ENCODE measurements at places on chromosomes 5 and 9.

- DNase-seq, result peak; percentile 11
These were observed 181.8 kb downstream of the CRB2 start for GRCh38 chr9:123537809-123538208.

DNA sequence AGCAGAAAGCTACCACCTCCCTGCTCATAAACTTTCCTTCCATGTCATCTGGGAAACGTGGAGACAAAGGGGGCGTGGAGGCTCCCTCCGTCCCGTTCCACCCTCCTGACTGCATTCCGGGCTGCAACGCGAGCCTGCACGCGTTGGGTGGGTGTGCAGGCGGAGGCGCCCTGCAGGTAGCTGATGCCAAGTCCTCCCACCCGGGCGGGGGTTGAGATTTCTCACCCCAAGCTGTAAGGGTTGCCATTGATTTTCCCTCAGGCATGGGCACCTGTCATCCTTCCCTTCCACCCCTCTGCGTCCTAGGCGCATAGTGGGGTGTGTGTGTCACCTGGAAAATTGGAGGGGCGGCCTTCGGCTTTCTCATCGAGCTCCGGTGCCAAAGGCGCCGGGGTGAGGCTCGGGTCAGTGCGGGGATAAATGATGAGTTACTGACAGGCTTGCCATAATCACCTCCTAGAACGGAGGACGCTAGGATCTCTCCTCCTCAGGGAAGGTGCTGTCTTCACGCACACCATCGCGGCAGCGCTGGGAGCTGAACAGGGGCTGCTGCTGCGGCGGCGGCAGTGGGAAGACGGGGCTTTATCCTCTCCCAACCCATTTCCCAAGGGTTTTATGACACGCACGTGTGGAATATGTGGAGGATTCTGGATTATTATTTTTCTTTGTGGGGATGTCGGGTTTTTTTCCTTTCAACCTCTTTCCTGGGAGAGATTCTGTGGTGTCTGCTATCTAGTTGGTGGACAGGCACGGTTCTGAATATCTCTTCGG, 973 bp downstream of the PLPPR1 start:
- no peak for DNase-seq

DNA sequence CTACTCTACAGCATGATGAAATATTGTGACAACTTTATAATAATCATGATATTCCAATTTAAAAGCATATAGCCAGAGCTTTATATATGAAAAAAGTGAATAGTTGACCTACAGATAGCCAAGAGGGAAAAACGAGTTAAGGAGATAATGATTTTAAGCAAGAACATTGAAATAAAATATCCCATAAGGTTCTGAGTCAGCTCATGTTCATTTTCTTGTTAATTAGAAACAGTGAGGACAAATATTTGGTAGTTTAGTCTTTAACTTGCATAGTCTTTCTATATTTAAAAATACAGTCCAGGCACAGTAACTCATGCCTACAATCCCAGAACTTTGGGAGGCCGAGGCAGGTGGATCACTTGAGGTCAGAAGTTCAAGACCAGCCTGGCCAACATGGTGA, 55.8 kb upstream of the CDH6 start:
- no peak for DNase-seq

DNA sequence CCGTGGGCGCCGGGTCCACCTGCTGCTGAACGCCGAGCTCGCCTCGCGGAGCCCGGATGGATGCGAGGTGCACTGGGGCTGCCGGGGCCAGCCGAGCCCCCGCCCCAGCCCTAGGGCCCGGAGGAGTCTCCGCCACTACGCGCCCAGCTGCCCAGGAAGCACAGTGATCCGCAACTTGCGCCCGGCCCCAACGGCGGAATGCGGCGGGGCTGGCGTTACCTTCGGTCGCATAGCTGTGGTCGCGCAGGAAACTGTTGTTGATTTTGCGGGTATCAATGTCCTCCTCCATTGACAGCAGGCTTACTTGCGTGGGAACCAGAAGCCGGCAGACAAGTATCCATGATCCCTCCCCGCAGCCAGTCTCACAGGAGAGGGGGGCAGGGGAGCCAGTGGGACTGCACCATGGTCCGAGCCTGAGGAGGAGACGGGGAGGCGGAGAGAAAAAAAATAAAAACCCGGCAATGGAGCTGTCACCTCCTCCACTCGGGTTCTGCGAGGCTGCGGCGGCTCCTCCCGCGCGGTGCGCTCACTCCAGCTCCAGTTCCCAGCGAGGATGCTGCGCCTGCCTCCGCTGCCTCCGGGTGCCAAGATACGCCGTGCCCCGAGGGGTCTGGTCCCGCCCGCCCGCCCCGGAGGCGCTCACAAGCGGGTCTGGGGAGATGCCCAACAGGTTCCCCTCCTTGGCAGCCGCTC, 628 bp downstream of the PPP2R2B start:
- no peak for DNase-seq

DNA sequence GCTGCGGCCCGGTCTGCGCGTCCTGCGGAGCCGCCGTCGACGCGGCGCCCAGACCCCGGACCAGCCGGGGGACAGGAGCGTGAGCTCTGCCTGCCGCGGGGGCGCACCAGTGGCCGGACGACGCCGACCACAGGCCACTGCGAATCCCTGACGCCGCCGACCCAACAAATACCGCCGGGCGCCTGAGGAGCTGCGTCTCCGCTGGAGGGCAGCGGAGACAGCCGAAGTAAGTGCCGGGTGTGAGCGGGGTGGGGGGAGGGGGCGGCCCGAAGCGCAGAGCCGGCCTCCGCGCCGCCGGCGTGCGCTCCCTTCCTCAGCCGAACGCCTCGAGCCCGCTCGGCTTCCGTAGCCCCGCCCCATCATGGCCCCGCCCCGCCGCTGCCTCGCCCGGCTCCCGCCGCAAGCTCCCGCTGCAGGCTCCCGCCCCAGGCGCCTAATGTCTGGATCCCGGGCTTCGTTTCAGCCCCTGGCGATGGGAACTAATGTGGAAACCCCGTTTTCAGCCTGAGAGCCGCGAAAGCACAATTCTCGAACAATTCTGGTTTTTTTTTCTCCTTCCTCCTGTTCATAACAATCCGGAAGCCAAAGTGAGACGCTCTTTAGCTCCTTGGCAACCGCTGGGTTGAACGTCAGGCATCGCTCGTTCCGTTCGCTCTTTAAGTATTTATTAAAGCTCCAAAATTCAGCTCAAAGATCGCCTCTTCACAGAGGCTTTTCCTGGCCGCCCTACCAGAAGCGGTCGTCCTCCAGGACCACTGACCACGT, at the start of gene RFK:
Gene RFK (minus strand): TSS at position 232 of the 765 bp plus-strand sequence. CDS start 255 bp downstream, outside the sequence.
- DNase-seq, result peak; percentile 95

- peak; percentile 73 for DNase-seq
These were observed 9.6 kb downstream of the TMOD1 start for GRCh38 chr9:97510797-97511654.

- DNase-seq, result no peak
These were observed 9.0 kb downstream of the HTR1A start for GRCh38 chr5:63953217-63953616.

DNA sequence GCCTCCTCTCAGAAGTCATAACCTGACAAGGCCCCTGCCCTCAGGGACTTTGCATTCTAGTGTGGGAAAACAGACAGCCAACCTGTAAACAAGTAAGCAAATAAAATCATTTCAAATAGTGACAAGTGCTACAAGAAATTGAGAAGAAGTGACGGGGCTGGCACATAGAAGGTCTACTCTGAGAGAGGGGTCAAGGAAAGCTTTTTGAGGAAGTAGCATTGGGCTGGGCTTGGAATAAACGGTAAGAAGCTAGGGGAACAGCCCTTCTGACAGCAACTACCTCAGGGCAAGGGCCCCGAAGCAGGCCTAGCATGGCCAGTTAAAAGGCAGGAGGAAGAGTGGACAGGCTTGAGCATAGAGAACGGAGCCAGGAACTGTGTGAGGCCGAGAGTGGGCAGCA, 4.8 kb upstream of the SLC2A8 start:
- DNase-seq, result no peak

- peak; percentile 98 for DNase-seq
These were observed 226.6 kb downstream of the SNX18 start for GRCh38 chr5:54743997-54744788.

DNA sequence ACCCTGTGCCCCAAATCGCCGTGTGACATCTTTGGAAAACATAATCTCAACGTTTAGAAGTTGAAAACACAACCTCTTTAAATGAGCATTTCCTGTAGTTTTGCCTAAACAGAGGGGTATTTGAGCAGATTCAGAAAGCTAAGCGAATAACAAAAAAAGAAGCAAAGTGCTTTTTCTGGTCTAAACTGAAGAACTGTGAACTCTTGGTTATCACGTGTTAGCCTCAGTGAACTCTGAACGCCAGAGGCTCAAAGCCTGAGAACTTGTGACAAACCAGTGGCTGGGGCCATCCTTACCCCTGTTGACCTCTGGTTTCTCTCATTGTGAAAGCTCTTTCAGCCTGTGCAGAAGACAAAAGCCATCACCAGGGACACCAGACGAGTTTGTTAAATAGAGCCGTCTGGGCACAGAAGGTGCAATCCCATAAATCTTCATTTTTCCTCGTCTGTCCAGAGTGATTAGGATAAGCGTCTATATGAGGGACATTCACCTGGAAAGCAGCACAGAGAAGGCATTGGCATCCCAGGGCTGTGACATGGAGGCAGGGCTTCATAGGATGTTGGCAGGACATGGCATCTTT, 61.4 kb upstream of the ICE1 start:
- no peak for DNase-seq

GRCh38 chr5:37900692-37901091, 60.9 kb upstream of the GDNF start:
- peak; percentile 53 for DNase-seq

DNA sequence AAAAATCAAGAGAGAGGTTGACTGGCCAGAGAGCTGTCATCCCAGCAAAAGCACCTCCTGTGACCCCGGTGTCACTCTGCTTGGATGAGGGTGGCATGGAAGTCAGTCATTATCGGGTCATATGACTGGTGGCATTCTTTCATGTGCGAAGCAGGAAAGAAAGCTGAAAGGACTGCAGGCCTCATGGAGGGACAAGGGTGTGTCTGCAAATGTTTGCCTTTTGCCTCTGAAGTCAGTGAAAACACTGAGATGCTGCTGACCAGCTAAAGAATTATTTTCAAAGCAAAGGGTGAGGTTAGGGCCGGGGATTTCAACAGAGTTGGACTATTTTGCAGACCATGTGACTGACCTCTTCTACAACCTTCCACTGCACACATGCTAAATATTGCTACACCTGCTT, 298.3 kb downstream of the CSNK1G3 start:
- DNase-seq, result peak; percentile 64

DNA sequence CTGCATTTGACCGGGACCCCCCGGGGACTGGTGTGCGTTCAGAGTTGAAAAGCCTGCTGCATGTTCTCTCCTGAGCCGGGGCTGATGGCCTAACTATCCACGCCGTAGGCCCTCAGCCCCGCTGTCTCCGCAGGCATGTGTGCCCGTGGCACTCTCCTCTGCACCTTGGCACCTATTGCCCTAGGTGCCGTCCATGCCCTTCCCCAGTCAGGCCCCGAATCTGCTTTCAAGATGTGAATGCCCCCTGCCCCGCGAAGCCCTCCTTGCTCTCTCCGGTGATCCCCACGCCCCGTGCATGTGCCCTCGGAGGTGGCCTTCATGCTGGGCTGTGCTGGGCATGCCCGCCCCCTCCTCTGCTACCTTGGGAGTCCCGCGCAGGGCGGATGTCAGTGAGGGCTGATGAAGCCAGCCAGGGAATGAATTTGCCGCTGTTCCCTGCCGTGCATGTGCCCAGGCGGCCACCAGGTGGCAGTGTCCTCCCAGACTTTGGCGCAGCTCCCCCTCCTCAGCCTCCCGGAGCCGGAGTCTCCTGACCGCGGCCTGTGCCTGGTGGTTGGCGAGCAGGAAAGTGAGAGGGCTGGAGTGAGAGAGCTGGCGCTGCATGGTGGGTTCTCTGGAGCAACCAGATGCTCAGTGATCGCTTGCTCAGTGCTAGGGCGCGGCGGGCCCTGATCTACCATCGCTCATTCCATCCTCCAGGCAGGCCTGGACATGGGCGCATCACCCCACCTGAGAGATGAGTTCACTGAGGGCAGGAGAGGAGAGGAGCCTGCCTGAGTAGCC, 112.9 kb upstream of the LMX1B start:
- peak; percentile 68 for DNase-seq

- DNase-seq, result peak; percentile 64
These were observed 22.1 kb upstream of the TPD52L3 start for GRCh38 chr9:6305954-6306563.

DNA sequence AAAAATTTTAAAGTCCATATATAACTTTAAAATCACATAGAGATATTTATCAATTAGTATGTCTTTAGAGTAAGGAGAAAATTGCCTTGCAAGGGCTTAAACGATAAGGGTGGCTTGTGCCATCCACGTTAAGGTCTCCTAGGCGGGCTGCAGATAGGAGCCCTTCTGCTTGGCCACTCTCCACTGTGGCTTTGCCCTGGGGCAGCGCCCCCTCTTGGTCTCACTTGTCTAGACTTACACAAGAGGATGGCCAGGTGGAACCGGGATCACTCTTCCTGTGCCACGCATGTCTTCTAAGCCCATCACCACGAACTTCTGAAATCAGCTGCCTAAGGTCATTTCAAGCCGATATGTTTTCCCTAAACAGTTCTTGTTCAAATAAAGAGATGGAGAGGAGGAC, 2.9 kb downstream of the FPGS start:
- peak; percentile 36 for DNase-seq

DNA sequence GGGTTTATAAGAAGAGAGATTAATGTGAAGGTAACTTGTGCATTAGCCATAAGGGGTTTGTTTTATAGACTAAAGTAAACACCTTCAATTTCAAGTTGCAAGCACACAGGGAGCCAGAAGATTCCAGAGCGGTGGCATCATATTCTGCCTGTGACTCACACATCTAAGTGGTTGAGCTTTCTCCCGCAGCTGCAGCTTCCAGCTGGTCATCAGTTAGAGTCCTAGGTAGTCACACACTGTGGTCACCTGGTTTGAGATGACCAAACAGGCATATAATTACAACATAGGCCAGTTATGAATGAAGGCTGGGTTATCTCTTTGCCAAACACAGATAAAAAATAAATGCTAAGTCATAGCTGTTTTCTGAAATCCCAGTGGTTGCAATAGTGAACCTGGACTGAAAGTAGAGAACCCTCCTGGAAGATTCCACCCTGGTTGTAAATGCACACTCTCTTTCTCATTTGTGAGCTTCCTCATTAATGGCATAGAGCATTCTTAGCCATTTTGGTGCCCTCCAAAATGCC, 171.3 kb downstream of the GDNF start:
- peak; percentile 98 for DNase-seq

- no peak for DNase-seq
These were observed 255.9 kb upstream of the ADRA1B start for GRCh38 chr5:159660401-159660800.

DNA sequence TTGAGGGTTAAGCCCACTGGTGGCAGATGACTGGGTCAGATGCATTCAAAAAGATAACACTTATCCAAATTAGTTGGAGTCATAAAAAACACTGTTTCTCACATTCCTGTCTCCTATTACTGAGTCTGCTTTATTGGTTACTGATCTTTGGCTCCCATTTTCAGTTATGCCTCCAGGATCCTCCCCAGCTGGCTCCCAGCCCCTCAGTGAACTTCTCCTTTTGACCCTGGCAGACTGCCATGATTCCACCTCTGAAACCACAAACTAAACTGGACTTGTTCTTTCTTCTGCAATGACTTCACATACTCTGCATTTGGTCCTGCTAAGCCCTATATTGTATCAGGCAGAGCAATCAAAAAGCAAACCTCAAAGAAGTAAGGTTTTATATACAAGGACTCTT, 860.8 kb upstream of the DMAC1 start:
- peak; percentile 41 for DNase-seq

- DNase-seq, result no peak
These were observed 65.6 kb downstream of the ANXA2R start for GRCh38 chr5:42974536-42974935.

- no peak for DNase-seq
These were observed 57.2 kb downstream of the RANBP6 start for GRCh38 chr9:5958273-5958672.

GRCh38 chr9:132341177-132341840, 13.5 kb downstream of the SETX start:
- no peak for DNase-seq

GRCh38 chr5:1359031-1359645, 14.2 kb upstream of the CLPTM1L start:
- no peak for DNase-seq

All from fibroblast of villous mesenchyme (primary cell).